ENCODE measurements at places on chromosomes 5 and 9.

- DNase-seq = no peak
Measured at GRCh38 chr5:157387683-157388093, 72.3 kb upstream of the NIPAL4 start.

- no peak for DNase-seq
Measured at GRCh38 chr5:112637343-112637742, 100.3 kb upstream of the APC start.

GRCh38 chr9:72954431-72955125 lies 1.7 kb upstream of the ALDH1A1 start:
- DNase-seq = no peak

GRCh38 chr5:180795771-180796313 lies 6.8 kb downstream of the MGAT1 start:
- no peak for DNase-seq

DNA sequence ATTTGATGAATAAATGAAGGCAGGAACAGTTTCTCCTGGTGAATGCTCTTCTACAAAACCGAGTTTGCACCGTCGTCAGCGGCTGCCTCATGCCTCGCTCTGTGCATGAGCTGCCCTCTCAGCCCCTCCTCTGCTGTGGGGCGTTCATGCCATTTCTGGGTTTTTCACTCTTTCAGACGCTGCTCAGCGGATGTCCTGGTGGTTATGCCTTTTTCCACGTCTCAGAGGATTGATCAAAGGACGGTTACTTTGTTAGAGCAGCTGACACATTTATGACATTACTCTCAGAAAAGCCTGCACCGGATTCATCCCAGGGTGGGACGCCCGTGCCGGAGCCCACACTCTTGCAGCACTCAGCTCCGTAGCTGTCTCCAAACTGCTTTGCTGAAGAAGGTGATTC lies 195.9 kb upstream of the PPP1R26 start:
- DNase-seq = no peak

GRCh38 chr5:57128325-57128724 lies 45.5 kb upstream of the GPBP1 start:
- no peak for DNase-seq

GRCh38 chr9:33431420-33431819 lies 16.0 kb downstream of the AQP3 start:
- DNase-seq = no peak

DNA sequence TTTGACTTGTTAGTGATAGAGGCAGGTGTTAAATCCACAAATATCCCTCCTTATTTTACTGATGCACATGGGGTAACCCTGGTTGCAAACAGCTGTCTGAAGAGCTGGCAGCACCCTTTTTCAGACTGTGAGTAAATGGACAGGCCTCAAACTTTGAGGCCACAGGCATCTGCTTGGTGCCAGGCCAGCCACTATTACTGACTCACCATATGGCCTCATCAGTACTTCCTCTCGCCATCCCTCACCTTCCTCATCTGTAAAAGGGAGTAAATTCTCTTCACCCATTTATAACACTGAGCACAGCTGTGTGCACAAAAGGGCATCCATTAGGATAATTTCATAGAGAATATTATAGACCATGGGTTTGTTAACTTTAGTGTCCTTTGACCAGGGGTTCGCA lies 11.9 kb upstream of the TNIP1 start:
- no peak for DNase-seq

GRCh38 chr5:90612919-90613318 lies 54.3 kb downstream of the ADGRV1 start:
- no peak for DNase-seq

DNA sequence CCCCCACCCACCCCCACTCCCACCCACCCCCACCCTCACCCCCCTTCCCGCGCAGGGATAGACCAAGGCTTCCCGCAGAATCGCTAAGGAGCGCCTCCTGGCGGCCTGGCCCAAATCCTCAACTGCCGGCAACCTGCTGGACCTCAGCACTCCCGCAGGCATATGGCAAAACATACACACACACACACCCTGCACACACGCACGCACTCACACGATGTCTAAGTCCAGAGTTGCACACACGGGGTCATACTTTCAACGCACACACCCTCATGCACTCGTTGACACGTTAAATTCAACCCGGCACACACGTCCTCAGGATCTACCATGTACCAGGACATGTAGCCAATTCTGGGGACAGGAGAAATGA lies 1.7 kb downstream of the CPLX2 start:
- DNase-seq = peak; percentile 57

- DNase-seq = peak; percentile 84
Measured at GRCh38 chr9:136700959-136701667, 11.3 kb upstream of the DIPK1B start.

DNA sequence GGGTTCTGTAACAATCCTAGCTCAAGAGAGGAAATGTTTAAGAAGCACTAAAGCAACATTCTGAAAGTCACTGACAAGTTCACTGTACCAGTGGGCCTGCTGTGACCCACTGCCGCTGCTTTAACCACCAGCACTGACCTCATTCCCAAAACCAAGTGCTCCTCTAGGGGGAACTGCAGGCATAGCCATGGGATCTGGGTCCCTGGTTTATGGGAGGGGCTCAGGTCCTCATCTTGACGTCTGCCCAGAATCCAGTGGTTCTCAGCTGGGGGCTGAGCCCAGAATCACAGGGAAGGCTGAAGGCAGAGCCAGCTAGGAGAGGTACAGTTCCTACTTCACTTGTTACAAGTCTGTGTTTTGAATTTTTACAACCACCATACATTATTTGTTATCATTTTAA lies 36.1 kb upstream of the SLC2A8 start:
- DNase-seq = no peak

- DNase-seq = no peak
Measured at GRCh38 chr9:105735366-105735765, 41.0 kb downstream of the TMEM38B start.

GRCh38 chr5:54745599-54745998 lies 228.0 kb downstream of the SNX18 start:
- DNase-seq = no peak

- DNase-seq = no peak
Measured at GRCh38 chr9:117485176-117485575, 70.3 kb upstream of the ASTN2 start.

DNA sequence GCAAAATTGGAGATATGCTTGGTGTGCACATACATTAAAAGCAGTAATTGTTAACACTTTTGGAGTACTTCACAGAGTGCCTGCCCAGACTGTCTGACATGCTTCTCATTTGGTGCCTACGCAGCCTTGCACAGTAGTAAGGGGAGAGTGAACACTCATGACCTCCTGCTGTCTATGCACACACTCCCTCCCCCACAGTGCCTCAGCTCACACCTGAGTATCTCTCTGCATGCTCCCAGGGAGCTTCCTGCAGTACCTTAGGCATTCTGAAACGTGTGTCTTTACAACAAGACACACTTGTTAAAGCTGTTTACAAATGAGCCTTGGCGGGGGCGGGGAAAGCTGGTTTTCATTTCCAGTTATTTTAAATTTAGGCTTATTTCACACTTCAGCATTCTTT lies 18.0 kb downstream of the MAP3K1 start:
- DNase-seq = no peak

- DNase-seq = no peak
Measured at GRCh38 chr5:142697356-142698255, 11.7 kb upstream of the FGF1 start.

- DNase-seq = no peak
Measured at GRCh38 chr9:89339807-89340206, 21.5 kb downstream of the SECISBP2 start.

DNA sequence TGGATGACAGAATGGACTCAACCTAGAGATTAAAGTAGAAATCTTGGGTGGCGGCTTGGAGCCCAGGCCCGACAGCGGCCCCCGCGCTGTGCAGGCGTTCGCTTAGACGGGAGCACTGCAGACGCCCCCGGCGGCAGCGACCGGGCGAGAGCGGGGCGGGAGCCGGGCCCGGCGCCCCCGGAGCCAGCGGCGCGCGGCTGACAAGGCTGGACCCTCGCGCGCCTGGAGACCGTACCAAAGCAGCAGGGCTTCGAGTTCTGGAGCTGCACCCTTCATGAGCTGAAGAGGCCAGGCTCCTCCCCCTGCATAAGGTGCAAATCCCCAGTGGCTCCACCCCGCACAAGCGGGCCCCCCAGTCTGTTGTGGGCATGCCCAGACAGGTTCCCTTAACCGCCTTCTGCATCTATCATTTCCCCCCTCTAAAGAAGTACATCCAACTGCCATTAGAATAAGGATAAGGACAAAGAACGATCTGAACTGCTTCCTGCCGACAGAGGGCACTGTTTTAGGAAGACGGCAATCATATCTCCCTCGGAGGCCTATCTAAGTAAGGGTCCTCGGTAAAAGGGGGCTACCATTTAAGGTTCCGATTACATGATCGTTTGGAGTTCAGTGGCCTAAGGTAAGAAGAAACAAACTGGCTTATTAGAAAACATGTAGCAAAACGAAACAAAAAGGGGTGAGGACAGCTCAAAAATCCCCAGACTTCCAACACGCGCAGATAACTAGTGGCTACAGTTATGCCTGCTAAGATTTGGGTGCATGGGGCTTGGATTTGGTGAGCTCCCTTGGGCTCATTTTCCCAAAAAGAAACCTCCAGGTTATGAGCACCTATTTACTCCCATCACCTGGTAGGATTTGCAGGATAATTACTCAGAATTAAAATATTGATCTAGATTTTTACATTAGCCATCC lies 66.3 kb downstream of the RGMB start:
- peak; percentile 28 for DNase-seq

DNA sequence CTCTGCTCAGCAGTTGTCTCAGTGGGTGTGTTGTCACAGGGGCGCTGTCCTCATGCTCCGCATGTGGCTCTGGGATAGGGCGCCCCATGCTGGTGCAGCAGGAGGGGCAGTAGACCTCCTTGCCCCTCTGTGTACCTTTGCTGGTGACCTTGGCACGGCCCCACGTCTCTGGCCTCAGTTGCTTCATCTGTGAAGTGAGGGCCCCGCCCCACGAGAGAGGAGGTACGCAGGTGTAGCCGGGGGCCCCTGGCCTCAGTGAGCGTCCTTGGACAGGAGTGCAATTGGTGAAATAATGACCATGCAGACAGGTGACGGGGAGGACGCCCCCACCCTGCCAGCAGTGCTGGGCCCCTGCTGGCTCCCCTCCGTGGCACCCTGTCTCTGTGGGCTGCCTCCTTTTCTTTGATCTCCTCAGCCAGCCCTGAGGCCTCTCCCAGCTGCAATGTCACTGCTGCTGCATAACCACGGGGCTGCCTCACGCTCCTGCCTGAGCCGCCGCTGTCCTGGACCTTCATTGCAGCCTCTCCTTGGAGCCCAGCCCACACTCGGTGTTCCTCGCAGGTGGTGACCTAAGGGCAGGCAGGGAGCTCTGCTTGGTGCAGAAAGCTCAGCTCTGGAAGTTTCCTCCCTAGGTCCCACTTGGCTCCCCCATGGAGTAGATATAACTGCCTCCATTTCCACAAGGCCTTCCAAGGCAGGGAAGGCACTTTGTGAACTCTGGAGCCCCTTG lies 57.3 kb downstream of the PHF2 start:
- peak; percentile 20 for DNase-seq

DNA sequence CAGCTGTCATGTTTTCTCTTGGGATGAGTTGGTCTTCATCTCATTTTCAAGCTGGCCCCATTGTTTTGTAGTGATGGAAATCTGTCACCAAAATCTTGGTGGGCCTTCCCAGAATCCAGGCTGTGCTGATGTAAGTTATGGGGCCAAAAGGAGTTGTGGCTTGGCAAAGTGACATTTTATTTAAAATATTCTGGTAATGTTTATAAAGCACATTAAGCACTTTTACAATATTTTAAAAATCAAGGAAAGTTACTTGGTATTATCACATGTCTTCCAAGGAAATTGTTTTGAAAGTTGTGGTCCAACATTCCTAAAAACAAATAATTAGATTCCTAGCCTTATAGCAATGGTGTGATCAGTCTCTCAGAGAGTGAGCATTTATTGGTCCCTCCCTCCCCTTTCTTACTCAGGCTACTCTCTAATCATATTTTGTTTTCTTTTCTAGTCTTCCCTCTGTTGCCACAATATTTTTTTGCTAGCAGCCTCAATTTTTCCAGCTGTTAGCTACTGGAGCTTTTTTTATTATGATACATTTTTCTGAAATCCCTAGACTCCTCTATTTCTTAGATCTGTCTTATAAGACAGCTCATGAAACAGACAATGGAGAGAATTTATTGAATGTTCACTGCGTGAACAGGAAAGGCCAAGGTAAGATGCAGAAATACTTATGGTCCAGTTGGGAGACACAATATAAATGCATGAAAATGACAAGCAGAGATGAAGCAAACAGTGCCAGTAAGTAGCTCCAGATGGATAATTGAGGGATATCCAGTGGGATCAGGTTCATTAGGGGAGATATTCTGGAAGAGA lies 408.1 kb upstream of the ZNF608 start:
- no peak for DNase-seq

GRCh38 chr9:129306318-129306973 lies 128.4 kb upstream of the IER5L start:
- no peak for DNase-seq

DNA sequence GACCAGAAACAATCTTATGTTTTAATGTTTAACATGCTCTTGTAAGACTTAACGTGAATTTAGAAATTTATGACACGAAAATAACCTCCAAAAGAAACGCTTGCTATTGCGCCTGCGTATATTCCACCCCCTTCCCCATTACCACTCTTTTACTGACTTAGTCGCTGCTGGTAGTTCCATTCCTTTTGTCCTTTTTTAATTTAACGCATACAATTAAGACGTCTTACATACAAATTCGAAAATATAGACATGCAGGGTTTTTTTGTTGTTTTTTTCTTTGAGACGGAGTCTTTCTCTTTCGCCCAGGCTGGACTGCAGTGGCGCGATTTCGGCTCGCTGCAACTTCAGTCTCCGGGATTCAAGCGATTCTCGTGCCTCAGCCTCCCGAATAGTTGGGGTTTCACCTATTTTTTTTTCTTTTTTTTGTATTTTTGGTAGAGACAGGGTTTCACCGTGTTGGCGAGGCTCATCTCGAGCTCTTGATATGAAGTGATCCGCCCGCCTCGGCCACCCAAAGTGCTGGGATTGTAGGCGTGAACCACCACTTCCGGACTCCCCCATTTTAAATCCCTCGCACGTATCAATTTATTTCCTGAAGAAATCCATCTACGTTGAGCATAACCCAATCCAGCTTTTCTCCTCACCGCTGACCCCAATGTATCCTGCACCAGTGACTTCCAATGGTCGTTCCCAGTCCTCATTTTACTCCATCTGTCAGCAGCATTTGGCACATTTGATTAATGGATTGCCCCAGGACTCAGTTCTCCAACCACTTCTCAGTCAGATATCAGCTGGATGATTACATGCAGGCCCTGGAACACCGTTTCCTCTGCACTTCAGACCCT lies 684 bp upstream of the MED7 start:
- peak; percentile 79 for DNase-seq

Measured in stimulated activated CD8-positive, alpha-beta memory T cell treated with anti-CD3 and anti-CD28 coated beads, Interleukin-4, amount 100 ng/mL, for 48 hours (primary cell).